ENCODE measurements at places on chromosomes 4 and X.

GRCh38 chr4:153522802-153523094 lies 56.6 kb downstream of the TMEM131L start:
- peak; percentile 23 for DNase-seq

- DNase-seq, result no peak
These were observed 43.3 kb downstream of the RHOH start for GRCh38 chr4:40240040-40240653.

DNA sequence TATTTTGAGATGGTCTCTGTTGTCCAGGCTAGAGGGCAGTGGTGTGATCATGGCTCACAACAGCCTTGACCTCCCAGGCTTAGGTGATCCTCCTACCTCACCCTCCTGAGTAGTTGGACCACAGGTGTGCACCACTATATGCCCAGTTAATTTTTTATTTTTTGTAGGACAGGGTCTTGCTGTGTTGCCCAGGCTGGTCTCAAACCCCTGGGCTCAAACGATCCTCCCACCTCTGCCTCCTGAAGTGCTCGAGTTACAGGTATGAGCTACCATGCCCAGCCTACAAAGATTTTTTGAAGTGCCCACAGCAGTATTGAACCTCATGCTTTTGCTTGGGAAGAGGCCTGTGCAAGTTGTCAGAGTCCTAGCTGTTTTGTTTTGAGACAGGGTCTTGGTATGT lies 31.1 kb downstream of the NSD2 start:
- DNase-seq, result no peak

DNA sequence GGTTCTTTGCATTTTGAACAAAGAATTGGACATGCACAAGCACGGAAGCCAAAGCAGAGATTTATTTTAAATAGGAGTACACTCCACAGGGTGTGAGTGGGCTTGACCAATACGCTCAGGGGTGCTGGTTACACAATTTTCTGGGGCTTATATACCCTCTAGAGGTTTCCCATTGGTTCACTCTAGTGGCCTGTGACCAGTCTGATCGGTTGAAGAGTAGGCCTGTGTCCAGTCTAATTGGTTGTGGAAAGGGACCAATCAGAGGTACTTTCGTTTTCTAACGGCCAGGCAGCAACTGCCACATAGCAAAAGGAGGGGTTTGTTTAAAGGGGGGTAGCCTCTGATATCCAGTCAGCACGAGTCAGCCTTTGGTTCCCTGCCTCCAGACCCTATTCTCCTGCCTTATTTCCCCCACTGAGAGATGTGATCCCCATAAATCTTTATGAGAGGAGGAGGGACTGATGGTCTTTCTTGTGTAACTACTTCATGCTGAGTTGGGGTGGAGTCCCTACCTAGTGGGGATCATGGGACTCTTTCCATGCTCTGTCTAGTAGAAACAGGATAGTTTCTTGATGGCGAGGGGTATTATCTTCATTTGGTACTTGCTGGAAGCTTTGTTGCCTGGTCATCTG lies 11.3 kb upstream of the AREG start:
- no peak for DNase-seq

DNA sequence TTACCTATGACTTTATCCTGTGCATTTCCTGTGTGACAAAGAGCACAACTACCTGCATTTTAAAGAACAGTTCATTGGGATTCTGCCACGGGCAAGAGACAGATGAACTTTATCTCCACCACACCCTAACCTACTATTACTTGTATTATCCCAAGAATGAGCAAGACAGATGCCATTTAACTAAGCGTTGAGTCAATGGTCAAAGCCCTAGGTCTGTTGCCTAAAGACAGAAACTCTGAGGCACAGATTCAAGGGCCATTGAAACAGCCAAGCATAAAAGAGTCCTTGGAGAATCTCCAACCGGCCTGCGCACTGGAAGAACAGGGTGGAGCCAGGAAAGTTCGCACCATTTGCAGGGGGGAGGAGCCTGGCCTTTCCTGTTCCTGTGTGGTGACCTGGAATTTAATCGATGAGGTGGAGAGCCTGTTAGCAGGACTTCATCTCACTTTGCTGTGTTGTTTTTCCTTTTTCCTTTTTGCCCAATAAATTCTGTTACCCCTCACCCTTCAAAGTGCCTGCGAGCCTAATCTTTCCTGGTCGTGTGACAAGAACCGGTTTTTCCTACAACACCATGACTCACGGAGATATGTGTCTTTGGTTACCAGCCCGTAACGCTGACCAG lies 146.4 kb upstream of the DIAPH2 start:
- no peak for DNase-seq

DNA sequence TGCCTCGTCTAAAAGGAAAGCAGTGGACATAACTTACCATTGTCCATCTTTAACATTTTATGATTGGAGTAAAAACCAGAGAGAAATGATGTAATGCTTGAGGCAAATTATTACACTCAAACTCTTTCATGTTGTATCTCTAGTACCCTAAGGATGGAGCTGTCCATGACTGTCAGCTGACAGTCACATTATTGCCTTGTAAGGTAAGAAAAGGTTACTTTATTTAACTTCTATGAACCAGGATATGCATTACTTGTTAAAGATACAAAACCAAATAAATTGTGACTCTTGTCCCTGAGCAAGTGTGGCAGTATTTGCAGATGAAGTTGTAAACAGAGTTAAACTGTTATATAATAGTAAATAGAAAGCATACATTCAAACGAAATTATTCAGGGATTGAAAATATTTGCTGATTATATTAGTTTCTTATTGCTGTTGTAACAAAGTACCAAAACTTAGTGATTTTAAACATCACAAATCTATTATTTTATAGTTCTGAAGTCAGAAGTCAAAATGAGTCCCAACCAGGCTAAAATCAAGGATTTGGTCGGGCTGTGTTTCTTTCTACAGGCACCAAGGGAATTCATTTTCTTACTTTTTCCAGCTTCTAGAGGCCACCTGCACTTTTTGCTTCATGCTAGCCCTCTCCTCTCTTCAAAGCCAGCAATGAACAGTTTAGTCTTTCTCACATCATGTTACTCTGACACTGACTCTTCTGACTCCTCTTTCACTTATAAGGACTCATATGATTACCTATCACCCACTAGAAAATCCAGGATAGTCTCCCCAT lies 113.8 kb downstream of the CEP44 start:
- no peak for DNase-seq

DNA sequence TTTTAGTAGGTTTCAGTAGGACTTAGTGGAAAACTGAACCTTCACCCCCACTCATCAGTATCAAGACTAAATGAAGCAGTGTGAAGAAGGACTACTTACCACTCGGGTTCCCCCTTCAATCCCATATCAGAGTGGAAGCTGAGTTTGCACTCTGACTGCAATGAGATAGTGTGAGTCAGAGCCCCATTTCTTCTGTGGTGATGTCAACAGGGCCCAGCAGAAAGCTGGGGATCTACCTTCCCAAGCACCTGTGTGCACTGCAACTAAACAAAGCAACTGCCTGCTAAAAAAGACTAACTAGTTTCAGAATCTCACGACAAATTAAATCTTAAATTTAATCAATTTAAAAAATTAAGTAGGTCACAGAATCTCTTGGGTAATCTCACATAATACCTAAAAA lies 1837.0 kb upstream of the PCDH7 start:
- DNase-seq, result no peak

- no peak for DNase-seq
These were observed 734 bp downstream of the STOX2 start for GRCh38 chr4:183905593-183906488.

DNA sequence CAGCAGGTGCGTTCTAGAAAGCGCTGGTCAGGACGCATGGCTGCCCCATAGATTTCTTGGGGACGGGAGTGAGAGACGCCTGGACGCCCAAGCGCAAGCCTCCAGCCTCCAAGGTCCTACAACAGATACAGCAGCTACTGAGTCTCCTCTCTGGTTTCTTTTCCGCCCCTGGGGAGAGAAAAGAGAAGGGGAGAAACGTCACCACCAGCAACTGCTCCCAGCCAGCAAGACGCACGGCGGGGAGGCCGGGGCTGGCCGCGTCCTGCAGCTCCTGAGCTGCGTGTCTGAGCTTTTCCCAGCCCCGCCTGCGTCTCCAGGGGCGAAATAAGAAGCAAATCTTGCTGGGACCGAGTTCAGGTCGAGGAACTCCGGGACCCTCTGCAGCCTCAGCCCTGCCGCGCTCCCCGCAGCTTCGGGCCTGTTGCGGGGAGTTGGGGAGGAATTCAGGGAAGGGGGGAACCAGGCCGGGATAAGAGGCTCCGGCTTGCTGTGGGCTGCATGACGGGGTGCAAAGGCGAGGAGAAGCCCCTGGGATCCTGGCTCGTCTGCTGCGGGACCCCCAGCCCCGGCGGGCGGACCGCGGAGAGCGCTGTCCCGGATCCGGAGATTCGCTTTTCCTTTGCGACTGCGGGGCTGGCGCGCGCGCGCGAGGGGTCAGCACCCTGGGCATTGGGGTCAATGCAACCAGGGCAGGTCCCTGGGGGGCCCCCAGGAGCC lies 6.8 kb upstream of the SHOX start:
- DNase-seq, result no peak

- DNase-seq, result no peak
These were observed 53.0 kb downstream of the MAPK10 start for GRCh38 chr4:86306816-86307215.

- DNase-seq, result no peak
These were observed 28.0 kb upstream of the ZNF280C start for GRCh38 chrX:130296743-130297142.

DNA sequence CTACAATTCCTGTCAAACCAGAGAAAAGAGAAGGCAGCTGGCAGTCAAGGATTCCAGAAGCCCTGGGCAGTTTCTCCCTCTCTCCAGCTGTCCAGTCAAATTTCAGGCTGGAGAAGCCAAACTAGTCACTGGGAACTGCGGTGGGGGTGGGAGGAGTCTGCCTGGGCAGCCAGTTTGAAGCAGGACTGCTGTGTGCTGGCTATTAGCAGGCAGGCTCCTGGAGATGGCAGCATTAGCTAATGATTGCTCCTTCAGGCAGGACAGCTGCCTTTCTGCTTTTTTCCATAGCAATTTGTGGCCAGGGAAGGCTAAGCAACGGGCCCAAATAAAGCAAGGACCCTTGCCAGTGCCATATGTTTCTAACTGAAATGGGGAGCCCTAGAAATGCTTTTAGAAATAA lies 44.7 kb upstream of the FGF13 start:
- no peak for DNase-seq

GRCh38 chr4:150366487-150366999 lies 215.4 kb upstream of the MAB21L2 start:
- DNase-seq, result no peak

GRCh38 chrX:138127314-138127713 lies 561.4 kb downstream of the ZIC3 start:
- DNase-seq, result no peak

DNA sequence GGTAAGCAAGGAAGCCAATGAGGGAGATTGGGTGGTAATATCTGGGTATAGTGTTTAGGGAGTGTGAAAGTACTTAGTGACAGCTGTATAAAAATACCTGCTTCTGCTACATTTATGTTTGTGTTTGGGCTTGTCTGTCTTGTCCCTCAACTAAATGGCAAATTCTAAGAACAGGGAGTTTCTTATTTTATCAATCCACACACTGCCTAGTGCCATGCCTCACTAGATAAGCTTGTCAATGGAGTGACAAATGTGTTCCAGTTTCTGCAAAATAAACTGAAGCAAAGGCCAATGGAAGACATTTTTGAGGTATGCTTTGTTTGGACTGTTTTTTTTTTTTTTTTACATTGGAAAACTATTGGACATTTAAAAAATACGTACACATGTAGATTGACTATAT lies 418.0 kb downstream of the SH2D1A start:
- no peak for DNase-seq

GRCh38 chrX:132333351-132333750 lies 114.1 kb upstream of the RAP2C start:
- DNase-seq, result no peak

Data from T-helper 22 cell (primary cell).